Activated CD4-positive, alpha-beta T cell treated with anti-CD3 and anti-CD28 coated beads for 4 hours (primary cell): ENCODE measurements at places on chromosomes 11 and 22.
A peak's percentile ranks its signal among the peaks of the same experiment; 100 is the strongest.

DNA sequence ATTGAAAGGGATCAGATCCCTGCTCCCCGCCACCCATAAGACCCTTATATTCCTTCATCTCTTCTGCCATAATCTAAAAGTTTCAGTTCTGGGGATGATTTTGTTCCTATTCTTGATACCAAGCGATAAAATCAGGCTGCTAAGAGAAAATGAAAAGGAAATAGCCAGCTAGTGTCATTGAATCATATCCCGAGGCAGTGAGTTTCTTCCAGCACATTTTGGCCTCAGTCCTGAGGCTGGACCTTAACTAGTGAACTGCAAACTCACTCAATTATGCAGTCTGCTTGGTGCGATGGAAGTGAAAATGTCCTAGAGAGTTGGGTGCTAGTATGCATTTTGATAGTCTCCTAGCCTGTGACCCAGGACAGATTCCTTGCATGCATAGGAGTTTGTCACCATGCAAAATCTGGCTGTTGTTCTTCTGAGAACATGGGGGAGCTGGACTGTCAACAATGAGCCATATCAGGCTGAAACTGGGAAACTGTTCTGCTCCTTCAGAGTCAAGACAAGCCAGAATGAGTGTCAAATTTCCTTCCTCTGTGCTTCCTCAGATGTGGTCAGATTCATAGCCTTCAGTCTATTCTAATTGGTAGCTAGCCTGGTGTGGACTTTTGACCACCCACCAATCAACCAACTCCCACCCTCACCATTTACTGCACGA is 102.9 kb downstream of the CCDC81 start:
- no peak for DNase-seq

DNA sequence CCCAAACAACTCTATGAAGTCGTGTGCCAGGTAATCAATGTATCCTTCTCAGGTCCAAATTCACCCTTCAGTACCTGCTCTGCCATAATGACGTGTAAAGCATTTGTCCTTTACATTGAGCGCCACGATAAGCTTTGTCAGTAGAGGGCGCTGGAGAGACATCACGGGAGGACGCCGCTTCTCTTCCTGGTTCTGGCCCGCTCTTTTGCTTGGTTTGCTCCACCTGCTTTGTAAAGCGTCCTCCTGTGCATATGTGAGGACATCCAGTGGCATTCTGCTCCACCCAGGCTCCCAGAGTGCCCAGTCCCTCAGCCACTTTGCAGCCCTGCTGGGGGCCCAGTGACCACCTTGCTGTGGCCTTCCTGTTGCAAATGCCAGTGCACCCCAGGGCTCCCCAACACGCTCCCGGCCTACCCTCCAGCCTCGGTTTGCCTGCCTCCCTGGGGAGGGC is 61.1 kb downstream of the WT1 start:
- no peak for DNase-seq

- DNase-seq: peak; percentile 74
These were observed 9.9 kb upstream of the IGLL5 start for GRCh38 chr22:22877523-22878210.

- DNase-seq: peak; percentile 2
These were observed 104.2 kb downstream of the MICAL3 start for GRCh38 chr22:17920145-17920605.

DNA sequence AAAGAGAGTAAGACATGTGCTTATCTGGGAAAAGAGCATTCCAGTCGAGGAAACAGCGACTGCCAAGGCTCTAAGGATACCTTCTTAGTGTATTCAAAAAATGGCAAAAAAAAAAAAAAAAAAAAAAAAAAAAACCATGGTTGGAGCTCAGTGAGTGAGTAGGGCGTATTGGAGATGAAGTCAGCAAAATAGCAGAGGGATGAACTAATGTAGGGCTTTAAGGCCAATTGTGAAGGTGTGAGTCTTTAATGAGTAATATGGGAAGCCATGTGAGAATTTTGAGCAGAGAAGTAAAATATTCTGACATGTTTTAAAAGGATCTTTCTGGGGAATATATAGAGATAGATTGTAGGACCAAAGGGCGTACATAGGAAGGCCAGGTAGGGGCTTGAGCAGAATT is 498.6 kb upstream of the ISX start:
- no peak for DNase-seq

- no peak for DNase-seq
These were observed 744 bp upstream of the MCM5 start for GRCh38 chr22:35399114-35399677.
